ENCODE measurements at places on chromosomes 13 and 19.

- DNase-seq = no peak
Measured at GRCh38 chr19:5826531-5827341, 12.8 kb downstream of the FUT6 start.

- peak; percentile 83 for DNase-seq
Measured at GRCh38 chr19:18294467-18294864, 13.0 kb upstream of the JUND start.

GRCh38 chr19:2528675-2529101 lies 52.8 kb downstream of the GADD45B start:
- DNase-seq = no peak

- no peak for DNase-seq
Measured at GRCh38 chr19:31559494-31559893, 210.3 kb upstream of the TSHZ3 start.

GRCh38 chr19:50327013-50327412 lies 2.2 kb downstream of the KCNC3 start:
- DNase-seq = no peak

DNA sequence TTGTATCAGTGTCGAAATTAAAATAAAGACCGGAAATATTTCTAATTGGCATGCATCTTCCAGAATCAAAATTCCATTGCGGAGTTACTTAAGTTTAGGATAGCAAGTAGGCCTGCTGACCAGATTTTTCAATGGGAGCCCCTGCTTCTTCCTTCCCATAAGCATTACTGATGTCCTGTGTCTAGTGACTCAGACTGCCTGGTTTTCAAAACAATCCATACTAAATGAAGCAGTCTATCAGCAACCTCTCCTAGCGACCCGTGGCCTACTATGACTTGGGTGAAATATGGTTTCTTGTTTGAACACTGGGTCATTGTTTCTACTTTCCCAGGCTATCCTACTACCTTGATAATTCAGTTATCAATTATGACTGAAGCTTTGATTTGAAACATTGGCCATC lies 571.6 kb downstream of the TBC1D4 start:
- DNase-seq = no peak

DNA sequence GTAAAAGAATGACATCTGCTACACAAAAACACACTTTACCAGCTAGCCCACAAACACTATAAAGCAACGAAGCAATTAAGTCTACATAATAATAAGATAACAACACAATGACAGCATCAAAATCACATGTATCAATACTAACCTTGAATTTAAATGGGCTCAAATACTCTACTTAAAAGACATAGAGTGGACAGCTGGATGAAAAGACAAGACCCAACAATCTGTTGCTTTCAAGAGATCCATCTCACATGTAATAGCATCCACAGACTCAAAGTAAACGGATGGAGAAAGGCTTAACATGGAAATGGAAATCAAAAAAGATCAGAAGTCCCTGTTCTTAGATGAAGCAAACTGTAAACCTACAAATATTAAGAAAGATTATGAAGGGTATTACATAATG lies 2175.9 kb downstream of the PCDH9 start:
- DNase-seq = no peak

DNA sequence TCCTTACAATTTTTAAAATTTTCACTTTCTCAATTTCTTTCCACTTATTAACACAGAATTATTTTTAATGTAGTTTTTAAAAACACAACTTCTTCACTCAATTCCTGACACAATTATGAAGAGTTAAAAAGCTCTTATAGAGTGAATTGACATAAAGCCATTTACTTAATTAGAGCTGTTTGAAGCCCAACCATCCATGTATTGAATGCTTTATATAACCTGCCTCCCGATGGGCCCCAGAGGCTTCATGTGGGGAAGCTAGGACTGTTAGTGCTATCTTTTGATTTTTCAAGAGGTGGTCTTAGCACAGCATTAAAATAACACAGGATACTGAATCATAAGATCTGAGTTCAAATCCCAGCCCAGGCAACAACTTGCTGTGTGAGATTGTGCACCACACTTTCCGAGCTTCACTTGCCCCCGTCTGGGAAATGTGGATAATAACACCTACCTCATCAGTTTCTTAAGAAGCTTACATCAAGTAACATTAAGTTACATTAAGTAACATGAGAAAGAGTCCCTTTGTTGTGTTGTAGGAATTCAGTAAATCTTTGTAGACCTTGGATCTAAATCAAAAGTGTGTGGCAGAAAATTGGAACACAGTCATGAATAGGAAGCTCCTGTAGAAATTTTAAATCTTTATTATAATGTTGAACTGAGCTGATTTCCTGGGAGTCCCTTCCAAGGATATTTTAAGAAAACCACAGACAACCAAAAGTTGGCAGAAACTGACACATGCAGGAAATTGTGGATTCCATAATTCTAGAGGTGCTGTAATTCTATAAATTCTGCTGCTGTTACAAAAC lies 5.5 kb upstream of the ENOX1 start:
- DNase-seq = no peak

- DNase-seq = no peak
Measured at GRCh38 chr13:20778311-20778710, 4.5 kb upstream of the EEF1AKMT1 start.

All from stimulated activated CD4-positive, alpha-beta T cell treated with anti-CD3 and anti-CD28 coated beads, TNF-alpha, amount 100 ng/mL, for 24 hours (primary cell).